ENCODE measurements at places on chromosomes 1 and 21. TPM values are rescaled to one million over a fixed set of nuclear protein-coding genes. Genes with fewer than 3 reads are reported as not detected.
A peak's percentile ranks its signal among the peaks of the same experiment; 100 is the strongest.

Gene MCM3AP
- total RNA-seq = 103 TPM

Gene ARHGEF11
- total RNA-seq = 38.4 TPM

DNA sequence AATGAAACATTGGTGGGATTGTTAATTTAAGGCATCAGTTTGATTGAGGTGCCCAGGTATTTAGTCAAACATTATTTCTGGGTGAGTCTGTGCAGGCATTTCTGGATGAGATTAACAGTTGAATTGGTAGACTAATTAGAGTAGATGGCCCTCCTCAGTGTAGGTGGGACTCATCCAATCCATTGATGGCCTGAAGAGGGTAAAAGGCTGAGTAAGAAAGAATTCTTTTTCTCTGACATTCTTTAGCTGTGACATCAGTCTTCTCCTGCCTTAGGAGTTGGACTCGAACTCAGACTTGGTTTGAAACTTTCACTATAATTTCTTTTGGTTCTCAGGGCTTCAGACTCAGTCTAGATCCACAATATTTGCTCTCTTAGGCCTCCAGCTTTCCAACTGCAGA is 59.6 kb upstream of the ADAMTS5 start:
- DNase-seq = no peak

GRCh38 chr1:78348496-78349284 is 142.1 kb upstream of the PTGFR start:
- DNase-seq = no peak

DNA sequence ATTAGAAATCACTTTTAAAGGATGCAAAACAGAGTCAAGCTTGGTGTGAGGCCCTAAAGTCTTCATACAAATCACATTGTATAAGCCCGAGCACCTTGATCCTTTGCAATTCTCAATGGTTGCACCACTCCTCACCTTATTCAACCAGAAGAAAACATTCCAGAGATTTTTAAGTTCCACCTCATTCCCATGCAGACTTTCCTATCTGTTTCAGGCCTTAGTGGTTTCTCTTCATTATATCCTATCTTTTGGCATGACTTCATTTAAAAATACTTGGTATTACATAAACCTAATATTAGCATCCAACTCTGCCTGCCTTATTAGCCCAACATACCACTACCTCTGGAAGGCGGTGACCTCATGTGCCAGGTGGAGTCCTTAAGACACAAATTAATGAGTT is 9.3 kb upstream of the GREM2 start:
- DNase-seq = no peak

- no peak for DNase-seq
Measured at GRCh38 chr1:55926906-55927471, 652.4 kb downstream of the PLPP3 start.

DNA sequence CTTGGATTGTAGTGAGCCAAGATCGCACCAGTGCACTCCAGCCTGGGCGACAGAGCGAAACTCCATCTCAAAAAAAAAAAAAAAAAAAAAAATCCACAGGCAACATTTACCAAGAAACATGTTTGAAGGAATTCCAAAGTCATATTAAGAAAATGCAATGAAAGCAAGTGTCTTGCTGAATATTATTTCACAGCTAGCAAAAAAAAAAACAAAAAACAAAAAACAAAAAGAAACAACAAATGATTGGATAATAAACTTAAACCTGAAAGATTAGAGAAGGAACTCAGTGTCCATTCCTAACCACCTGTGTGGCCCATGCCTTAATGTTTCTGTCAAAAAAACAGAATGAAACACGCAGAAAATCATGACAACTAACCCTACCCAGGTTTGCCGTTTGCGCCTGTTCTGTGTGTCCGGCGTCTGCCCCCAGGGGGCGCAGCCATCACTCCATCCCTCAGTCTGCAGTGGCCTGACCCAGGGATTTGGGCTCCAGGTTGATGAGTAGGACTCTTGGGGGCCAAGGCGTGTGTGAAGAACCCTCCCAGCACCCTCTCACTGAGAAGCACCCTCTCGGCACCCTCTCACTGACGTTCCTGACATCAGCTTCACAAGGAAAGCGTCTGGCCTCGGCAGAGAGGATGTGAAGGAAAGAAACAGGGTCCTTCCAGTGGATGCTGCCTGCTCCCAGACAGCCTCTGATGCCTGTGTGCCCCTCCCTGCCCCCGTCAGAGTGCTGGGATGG is 19.2 kb upstream of the PTTG1IP start:
- DNase-seq = peak; percentile 81

- no peak for DNase-seq
Measured at GRCh38 chr1:243432136-243432535, 176.3 kb downstream of the SDCCAG8 start.

DNA sequence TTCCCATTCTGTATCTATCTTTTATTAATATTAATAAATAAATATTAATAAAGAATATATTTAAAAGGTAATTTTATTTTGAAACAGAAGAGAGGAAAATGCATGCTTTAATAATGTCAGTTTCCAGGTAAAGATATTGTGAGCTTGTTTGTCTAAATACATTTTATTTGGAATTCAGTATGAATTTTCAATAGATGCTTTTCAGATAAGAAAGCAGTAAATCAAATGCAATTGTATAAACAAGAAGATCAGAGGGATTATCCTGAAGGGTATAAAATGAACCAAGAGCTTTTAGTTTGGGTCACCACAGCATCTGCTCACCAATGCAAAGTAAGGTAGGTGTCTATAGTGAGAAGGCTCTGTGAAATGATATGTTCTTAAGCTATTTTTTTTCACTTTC is at the start of gene TSHB:
TSS of gene TSHB (plus strand) at position 301 of the 400 bp plus-strand sequence. CDS start 3,537 bp downstream, outside the sequence.
- no peak for DNase-seq

All from sciatic nerve (tissue), 2 donors.